ENCODE measurements at places on chromosomes 2 and 18. TPM values are rescaled to one million over a fixed set of nuclear protein-coding genes. Genes with fewer than 3 reads are reported as not detected.

GRCh38 chr18:35610089-35610488, 28.5 kb downstream of the GALNT1 start:
- no peak for DNase-seq

- DNase-seq: no peak
Observed at GRCh38 chr2:216866515-216867095, 6.7 kb upstream of the TNP1 start.

DNA sequence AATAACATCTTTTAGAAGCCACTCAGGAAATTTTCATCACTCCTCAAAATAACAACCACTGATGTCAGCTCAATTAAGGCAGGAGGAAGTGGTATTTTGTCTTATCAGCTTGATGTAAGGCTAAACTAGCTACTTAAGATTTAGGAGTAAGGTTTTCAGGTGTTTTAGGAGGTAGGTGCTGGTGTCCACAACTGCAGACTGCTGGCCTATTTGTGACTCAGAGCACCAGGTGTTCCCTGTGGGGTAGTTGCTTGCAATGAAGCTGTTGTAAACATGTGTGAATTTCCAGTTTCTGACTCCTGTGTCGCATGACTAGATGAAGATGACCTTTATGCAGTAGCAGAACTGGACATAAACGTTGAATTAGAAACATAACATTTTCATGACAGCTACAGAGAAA, 164.2 kb downstream of the THSD7B start:
- no peak for DNase-seq

- DNase-seq: no peak
Observed at GRCh38 chr2:73964223-73964622, 20.5 kb upstream of the TET3 start.

DNA sequence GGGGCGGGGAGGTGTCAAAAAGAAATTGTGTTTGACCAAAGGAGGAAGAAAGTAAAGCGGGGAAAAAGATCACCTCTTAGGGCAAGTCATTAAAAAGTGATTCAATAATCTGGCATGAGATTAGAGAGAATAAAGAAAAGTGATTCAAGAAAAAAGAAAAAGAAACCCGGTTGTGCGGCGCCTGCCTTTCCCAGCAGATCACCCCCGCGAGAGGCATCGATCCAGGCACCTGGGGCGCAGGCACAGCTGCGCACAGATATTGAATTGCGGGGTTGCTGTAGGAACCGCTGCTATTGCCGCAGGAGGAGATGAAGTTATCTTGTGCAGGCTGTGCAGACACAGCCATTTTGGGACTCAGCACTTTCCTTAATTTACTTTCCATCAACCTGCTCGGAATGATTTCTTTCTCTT, 71.2 kb downstream of the PLB1 start:
- DNase-seq: peak; percentile 36

GRCh38 chr2:14756981-14757657, 124.6 kb downstream of the LRATD1 start:
- DNase-seq: peak; percentile 8

DNA sequence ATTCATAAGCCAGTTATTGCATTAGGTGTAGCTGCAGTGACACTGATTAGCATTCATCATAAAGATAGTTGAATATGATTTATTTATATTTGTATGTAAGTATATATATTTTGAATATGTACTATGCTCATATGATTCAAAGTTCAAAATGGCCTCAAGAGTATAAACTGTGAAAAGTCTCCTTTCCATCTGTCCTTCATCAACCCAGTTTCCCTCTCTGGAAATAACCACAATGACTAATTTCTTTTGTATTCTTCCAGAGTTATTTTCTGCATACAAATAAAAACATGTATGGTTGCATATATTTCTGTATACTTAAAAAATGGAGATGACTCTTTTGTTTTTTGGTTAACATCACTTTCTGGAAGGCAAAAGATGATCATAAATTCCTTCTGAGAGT, 95.2 kb downstream of the CAMKMT start:
- no peak for DNase-seq

DNA sequence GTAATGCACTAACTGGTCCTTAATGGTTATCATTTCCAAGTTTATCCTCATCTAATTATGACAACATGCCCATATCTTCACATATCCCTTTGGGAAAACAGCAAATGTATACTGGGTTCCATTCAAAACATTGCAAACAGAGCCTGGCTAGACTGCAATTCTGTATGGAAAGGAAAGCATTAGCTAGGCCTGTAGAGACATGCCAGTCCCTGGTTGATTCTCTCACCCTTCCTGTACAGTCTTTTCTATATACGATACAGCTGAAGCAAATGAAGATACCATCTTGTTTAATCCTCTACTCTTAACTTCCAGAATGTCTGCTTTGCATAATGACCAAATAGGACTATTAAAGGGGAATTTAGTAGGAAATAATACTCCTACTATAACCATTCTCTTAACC, 294.4 kb upstream of the MC4R start:
- DNase-seq: no peak

- DNase-seq: no peak
Observed at GRCh38 chr2:104673225-104673624, 180.7 kb upstream of the POU3F3 start.

GRCh38 chr2:66846887-66847286, 412.0 kb downstream of the MEIS1 start:
- DNase-seq: peak; percentile 6

DNA sequence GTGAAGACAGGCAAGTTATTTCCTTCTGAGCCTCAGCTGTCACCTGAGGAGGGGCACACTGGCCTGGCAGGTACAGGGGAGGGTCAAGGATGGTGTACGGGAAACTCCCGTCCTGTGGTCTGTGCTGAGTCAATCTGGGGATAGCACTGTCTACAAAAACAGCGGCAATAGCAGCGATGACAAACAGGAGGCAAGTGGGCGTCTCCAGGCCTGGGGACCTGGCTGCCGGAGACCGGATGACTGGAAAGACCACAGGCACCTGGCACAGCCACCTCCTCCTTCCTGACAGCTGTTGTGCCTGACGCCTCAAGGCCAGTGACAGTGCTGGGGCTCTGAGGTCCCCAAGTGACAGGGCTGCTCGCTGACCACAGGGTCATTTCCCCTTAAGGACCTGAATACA, 202.1 kb upstream of the HS6ST1 start:
- DNase-seq: peak; percentile 46

DNA sequence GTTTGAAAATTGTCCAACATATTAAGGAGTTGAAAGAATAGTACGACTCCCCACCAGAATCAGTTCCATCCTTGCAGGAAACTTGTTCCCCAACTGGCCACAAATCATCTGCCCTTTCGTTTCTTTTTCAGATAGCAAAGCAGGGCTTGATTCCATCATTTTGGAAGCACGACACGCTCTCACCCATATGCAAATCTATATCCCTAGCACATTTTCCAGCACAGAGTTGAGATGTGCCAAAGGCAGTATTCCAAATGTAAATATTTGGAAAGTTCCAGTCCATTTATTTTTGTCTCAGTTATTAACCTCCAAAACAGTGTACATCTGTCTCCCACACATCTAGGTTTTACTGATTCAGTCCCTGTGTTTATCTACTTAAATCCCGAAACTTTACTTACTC, 128.8 kb upstream of the BCL2L11 start:
- DNase-seq: no peak

- no peak for DNase-seq
Observed at GRCh38 chr2:88574445-88574844, 52.8 kb downstream of the EIF2AK3 start.

DNA sequence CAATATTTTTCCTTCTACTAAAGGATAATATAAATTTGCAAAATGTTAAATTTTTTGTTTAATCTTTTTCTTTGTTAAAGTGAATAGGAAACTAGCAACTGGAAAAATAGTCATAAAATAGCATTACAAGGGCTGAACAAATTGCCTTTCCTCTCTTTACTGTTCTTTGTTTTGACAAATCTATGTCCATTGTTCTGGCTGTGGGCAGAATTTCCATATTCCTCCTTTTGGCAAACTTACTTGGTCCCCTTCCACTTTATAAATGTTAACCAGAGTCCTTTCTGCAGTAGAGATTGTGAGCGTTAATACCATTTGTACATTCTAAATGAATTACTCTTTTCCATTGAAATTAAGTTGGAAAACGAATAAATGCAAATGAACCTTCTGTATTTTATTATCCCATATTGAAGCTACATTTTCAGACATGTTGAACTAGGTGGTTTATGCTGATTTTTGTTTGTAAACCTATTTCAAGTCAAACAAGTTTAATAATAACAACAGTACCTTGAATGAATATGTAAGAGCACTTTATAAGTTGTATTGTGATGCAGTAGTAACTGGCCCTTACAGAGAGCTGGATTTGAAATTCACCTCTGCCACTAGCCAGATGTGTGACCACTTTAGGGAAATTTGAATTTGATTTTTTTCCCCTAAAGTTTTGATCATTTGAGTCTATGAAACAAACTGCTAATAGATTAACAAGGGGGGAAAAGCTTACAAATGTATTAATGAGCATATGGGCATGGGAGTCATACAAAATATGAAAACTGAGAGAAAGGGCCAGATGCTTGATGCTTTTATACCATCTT, 3.3 kb downstream of the RNF125 start:
- DNase-seq: no peak

DNA sequence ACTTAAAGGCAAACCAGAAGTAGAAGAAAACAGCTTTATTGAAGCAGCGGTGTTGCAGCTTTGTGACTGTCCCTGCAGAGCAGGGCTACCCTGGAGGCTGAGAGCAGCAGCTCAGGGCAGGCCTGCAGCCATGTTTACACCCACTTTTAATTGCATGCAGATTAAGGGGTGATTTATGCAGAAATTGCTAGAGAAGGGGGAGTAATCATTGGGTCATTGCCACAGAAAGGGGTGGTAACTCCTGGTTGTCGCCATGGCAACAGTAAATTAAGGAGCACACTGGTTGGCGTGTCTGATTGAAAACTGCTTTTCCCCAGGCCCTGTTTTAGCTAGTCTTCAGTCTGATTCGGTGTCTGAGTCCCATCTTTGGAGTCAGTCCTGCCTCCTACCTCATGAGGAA, 195.4 kb upstream of the HDAC4 start:
- DNase-seq: no peak

DNA sequence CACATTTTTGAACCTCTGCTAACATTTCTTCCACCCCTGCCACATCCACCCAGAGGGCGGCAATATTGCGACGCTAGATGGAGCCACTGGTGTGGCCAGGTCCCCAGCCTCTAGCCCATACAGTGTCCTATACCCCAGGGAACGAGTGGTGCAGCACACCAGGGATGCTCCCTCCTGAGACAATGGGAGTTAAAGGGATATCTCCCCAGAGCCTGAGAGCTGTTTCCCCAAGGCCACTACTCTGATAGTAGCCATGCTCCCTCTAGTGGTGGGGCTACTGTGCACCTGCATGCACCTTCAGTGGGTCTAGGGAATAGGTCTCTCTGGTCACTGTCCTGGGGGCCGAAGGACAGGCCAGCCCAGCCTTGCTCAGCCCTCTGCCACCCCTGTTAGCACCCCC, 336.4 kb upstream of the FSHR start:
- peak; percentile 24 for DNase-seq

GRCh38 chr18:73942081-73942625, 205.5 kb downstream of the FBXO15 start:
- peak; percentile 20 for DNase-seq

DNA sequence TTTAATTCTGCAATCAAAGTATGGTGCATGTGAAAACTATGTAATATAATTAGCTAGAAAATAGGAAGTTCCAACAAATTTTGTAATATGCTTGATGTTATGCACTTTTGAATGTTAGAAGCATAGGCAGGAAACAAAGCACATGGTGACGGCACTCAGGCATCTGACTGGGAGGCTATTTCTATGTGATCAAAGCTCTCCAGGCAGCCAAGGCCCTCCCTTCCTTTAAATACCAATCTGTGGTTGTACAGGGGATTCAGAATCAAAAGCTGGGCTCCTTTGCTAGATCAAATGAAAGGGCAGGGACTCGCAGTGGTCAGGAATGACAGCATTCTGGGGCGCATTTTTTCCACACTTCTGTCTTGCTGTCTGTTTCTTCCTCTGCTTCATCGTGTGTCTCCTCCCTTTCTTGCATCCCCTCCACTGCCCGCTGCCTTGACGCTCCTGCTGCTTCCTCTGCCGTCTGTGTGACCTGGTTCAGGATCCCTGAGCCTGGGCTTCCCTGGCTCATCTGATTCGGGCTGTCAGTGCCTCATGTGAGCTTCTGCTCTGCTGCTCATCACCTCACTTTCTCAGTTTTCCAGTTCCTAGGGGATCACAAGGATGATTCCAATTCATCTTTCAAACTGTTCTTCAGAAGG, 30.9 kb downstream of the TMEM182 start:
- no peak for DNase-seq

GRCh38 chr2:69192176-69192945, 179.4 kb downstream of the ANTXR1 start:
- DNase-seq: no peak

DNA sequence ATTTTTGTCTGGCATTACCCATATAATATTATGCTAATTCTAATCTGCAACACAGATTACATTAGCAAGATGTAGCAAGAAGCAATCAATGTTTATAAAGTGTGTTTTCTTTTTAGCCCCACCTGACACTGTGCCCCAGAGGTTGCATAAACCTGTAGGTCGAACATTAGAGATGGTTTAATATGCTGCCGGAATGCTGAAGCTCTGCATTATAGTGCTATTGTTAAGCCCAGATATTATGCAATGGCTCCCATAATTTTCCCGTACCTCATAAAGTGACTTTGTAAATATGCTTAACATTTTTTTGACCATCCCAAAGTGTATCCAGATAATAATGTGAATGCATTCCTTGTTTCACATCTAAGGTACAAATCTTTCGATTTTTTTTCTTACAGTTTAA, 109.3 kb upstream of the MAP4K3 start:
- no peak for DNase-seq

DNA sequence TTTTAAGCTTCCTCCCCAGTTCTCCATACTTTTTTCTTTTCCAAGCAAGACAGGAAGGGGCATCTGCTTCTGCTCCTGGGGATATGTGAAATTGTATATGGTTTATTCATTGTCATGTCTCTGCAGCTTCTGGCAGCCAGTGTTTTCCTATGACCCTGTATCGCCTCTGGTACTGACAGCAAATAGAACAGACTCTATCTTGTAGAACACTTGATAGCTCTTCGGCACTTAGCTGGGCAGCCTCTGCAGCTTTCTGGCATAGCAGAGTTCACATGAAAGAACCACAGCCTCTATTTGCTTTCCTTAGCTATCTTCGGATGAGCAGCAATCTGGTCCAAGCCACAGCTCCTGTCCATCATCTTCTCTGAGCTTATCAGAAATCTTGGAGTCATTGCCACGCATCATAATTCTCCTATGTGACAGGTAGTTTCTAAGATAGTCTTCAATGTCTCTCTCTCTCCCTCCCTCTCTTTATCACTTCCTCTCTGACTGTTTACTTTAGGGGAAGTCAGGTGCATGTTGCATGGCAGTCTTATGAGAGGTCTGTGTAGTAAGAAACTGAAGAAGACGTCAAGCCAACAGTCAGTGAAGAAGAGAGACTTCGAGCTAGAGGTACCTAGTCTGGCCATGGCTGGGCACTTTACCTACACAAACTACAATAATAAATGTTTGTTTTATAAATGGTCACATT, 627.7 kb upstream of the CDH2 start:
- no peak for DNase-seq

GRCh38 chr18:33606621-33607020, 28.6 kb downstream of the ASXL3 start:
- no peak for DNase-seq

PROKR1 gene
- total RNA-seq: not detected

DNAH7 gene
- total RNA-seq: 2.5 TPM

GPC1 gene
- 41.8 TPM for total RNA-seq

OSBPL6 gene
- 2.3 TPM for total RNA-seq

HAAO gene
- total RNA-seq: 1.5 TPM

COL6A3 gene
- total RNA-seq: 0.07 TPM

GKN2 gene
- not detected for total RNA-seq

CRYGD gene
- not detected for total RNA-seq

SETBP1 gene
- 5.3 TPM for total RNA-seq

PIEZO2 gene
- 0.91 TPM for total RNA-seq

INPP5D gene
- not detected for total RNA-seq

PPP4R3B gene
- total RNA-seq: 49.2 TPM

Data from Calu3 (cell line).